SK-N-SH (cell line): ENCODE measurements at places on chromosomes 1 and 21.
A peak's percentile ranks its signal among the peaks of the same experiment; 100 is the strongest.

DNA sequence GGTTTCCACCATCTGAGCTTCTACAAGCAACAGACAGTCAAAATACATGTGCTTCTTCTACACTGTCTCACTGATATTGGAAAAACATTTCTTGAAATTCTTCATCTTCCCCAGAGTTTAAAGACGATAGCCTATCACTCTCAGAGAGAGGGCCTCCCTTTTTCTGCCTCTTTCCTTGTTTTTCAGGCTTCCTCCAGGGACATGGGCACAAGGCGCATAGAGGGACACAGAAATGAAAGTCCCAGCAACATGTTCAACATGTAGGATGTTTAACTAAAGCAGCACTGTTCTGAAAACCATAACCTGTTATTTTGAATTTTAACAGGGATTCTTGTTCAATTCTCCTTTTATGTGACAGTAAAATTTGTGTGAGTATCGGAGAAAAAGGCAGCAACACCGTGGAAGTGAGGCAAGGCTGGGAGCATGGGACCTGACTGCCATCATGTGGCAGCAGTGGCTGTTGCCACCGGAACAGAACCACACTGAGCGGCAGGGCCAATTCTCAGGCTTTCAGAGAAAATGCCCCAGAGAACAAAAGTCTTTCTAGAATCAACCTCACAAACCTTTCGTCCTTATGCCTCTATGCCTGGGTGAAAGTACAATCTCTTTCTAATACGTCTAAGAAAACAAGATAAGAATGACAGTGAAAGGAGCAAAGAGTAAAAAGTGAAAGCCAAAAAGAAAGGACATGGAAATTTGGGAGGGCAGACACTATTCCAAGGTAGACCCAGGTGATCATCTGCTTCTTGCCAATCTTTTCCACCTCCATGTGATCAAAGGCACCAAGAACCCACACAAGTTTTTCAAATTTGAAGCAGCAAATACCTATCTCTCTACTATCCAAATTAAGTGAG lies 54.5 kb downstream of the PCNX2 start:
- DNase-seq: peak; percentile 53

DNA sequence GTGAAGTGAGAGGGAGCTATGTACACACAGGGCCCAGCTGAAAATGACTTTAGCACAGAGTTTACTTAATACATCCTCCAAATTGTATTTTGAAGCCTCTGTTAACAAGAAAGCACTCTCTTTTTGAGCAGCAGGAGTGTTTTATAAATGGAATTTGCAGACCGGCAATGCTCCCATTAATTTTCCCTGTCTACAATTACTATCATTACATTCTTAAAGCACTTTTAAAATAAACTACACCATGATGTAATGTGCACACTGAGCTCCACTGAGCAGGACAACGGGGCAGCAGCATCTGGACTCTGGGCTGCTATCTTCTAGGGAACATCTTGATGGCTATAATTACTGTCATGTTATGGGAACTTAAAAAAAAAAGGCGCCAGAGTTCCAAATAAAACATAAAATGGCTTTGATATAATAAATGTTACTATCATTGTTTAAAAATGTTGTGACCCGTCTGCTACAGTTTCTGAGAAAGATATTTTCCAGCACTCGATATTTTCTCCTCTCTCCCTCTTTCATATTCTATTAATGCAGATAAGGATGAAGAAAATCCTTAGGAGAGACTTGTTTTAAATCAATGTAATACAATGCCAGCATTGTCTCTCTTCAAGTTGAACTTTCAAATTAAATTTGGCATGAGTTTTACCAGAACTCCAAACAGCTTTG lies 150.9 kb downstream of the HLX start:
- DNase-seq: peak; percentile 22

DNA sequence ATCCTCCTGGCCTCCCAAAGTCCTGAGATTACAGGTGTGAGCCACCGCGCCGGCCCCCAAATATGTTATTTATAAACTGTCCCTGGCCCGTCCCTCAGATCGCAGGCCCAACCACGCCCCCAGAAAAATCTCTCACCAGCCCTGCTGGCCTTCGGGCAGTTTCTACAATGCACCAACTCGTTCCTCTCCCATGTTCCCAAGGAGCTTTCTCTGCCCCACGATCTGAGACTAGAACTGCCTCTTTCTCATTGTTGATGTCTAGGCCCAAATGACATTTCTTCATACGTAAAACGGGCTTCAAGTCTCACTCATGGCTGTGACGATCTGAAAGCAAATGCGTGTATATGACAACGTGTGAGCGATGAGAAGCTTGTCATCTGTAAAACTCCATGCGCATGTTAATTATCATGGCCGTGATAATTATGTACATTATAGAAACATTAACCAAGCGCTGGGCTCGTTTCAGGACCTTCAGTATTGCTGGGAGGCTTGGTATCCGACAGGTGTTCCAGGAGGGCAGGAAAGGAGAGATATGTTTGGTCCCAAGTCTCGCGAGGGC lies 748 bp upstream of the NIPAL3 start:
- no peak for DNase-seq

GRCh38 chr1:180168786-180169639 lies 14.3 kb downstream of the QSOX1 start:
- peak; percentile 78 for DNase-seq

GRCh38 chr1:184486761-184487445 lies 100.1 kb downstream of the C1orf21 start:
- no peak for DNase-seq

- no peak for DNase-seq
Observed at GRCh38 chr21:28791595-28792282, 200.9 kb downstream of the LTN1 start.

DNA sequence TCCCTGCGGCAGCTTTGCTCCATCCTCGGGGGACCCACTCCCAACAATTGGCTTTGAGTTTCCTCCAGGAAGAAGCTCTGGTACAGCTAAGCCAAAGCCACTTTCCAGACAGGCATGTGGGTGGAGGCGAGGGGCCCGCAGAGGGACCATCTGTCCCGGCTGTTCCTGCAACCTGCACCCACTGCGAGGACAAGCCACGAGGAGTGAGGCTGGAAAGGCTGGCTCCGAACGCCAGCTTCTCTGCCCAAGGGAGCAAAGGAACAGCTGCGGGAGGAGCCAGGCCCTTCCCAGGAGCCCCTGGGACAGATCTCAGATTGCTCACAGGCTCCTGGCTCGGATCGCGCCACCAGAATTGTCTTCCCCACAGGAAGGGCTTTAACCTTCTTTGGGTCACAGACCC lies 28.3 kb upstream of the PEF1 start:
- peak; percentile 46 for DNase-seq

DNA sequence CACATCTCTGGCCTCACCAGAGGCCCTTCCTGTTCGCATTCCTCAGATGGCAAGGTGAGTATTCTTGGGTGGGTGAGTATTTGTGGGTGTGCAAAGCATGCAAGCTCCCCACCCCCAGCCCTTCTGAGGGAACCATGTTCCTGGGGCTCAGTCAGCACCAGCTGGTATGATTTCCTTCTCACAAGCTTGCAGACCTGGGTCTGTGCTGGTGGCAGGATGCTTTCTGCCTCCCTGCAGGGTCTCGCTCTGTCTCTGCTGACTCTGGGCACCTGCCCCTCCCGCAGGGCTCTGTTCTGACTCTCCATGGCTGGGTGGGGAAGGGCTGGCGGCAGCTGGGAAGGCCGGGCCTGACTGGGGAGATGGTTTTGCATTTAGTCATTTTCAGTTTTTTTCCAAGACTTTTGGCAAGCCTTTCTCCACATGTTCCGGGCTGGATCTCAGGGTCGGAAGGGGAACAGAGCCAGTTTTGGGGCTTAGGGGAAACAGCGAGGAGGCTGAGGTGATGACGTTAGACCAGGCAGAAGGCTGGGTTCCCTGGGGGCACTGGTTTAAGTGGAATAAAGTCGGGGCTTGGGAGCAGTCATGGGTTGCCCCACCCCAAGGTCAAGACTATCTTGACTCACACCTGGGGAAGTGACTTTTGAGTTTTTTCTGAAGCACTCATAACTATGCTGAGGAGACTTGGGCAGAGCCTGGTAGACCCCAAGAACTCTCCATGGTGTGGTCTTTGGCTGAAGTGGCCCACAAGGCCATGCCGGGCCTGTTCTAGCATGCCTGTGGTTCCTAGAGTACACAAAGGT lies 6.2 kb downstream of the RASSF5 start:
- no peak for DNase-seq

DNA sequence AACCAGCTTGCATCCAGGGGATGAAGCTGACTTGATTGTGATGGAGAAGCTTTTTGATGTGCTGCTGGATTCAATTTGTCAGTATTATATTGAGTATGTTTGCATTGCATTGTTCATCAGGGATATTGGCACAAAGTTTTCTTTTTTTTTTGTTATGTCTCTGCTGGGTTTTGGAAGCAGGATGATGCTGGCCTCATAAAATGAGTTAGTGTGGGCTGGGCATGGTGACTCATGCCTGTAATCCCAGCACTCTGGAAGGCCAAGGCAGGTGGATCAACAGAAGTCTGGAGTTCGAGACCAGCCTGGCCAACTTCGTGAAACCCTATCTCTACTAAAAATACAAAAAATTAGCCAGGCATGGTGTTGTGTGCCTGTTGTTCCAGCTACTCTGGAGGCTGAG lies 8.6 kb downstream of the OR2L3 start:
- DNase-seq: no peak

- DNase-seq: no peak
Observed at GRCh38 chr1:200107004-200107470, 79.5 kb downstream of the NR5A2 start.

DNA sequence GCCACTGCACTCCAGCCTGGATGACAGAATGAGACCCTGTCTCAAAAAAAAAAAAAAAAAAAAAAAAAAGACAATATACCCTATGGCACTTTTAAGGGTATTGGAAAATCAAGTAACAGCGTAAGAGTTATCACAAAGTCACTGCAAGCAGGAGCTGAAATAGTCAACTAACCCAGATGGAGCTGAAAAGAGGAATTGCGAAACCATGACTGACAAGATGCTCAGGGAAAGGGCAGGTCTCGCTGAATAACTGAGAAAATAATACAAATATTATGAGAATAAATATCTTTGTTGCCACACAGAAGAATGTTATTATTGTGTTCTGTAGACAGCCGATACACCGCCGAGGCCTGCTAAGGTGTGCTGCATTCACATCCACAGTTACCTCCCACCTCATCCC lies 17.8 kb downstream of the HLCS start:
- no peak for DNase-seq

DNA sequence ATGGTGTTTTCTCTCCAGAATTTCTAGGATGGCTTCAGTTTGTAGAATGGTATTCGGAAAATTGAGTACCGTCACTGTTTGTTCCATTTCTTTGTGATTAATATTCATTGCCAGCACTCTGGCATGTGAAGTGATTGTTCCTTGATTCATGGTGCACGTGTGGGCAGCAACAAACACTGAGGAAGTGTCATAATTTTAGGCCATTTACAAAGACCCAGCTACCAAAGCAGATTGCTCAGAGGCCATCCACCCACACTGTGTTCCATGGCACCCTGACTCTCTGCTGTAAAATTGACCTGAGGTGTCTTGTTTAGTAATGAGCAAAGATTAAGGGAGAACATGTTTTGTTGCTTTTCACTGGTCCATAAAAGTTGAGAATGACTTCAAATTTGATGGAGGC lies 250.9 kb upstream of the FMN2 start:
- DNase-seq: no peak

DNA sequence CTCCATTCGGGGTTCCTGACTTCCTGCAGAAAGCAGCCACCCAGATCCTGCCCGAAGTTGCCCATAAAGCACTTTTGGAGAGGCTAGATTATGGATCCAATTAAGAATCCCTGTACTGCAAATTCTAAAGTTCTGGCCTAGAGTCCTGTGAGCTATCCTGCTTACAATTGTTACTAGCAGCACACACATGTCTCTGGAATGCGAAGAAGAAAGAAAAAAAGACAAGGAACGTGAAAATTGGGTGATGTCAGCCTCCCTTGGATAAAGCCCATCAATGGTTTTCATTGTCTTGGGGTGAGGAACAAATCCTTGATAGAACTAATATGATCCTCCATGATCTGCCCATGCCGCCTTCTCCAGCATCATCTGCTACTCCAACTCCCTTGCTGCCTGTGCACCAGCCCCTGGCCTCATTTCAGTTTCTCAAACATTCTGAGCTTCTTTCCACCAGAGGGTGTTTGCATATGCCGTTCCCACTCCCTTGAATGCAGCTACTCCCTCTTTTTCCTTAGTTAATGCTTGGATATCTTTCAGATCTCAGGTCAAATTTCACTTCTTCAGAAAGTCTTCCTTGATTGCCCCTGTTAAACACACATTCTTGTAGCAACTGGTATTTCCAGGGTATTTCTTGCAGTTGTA lies 94.0 kb downstream of the ST6GALNAC5 start:
- DNase-seq: no peak

GRCh38 chr1:10639775-10640578 lies 156.5 kb downstream of the CASZ1 start:
- peak; percentile 94 for DNase-seq

- no peak for DNase-seq
Observed at GRCh38 chr1:172270605-172271004, 149.9 kb upstream of the C1orf105 start.

- no peak for DNase-seq
Observed at GRCh38 chr1:9078015-9078751, 8.7 kb upstream of the SLC2A5 start.

DNA sequence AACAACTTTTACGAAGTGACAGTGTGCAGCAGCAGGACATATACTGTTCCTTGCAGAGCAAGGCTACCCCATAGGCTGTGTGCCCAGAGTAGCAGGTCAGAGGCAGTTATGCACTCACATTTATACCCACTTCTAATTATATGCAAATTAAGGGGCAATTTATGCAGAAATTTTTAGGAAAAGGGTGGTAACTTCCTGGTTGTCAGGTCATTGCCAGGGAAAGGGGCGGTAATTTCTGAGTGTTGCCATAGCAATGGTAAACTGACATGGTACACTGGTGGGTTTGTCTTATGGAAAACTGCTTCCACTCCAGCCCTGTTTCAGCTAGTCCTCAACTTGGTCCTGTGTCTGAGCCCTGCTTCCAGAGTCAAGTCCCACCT lies 12.0 kb upstream of the SLAMF1 start:
- DNase-seq: no peak

GRCh38 chr1:18280956-18281355 lies 173.4 kb downstream of the IGSF21 start:
- DNase-seq: no peak

- DNase-seq: no peak
Observed at GRCh38 chr1:111887385-111887784, 102.1 kb downstream of the KCND3 start.

- DNase-seq: no peak
Observed at GRCh38 chr1:89130716-89131115, 4.8 kb upstream of the GBP2 start.

GRCh38 chr21:39673736-39674135 lies 61.0 kb downstream of the B3GALT5 start:
- no peak for DNase-seq
